ENCODE measurements at places on chromosomes 16 and 17.
A peak's percentile ranks its signal among the peaks of the same experiment; 100 is the strongest.

DNA sequence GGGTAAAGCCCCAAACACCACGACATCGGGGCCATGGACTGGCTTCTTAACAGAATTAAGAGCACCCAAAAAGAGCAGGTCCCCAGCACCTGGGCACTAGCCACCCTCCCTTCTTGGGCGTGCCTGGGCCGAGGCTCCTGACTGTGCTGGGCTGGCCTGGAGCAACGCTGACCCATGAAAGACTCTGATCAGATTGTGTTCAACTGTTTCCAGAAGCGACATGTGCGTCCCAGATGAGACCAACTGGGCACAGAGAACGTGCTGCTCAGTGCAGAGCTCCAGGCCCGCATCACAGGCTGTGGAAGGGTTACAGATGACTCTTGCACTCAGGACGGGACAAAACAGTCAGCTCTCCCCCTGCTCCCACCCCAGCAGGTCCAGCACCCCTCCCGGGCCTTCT, 100.7 kb downstream of the KCNJ12 start:
- no peak for DNase-seq

- no peak for DNase-seq
These were observed 304.7 kb downstream of the ZFHX3 start for GRCh38 chr16:72743011-72743761.

DNA sequence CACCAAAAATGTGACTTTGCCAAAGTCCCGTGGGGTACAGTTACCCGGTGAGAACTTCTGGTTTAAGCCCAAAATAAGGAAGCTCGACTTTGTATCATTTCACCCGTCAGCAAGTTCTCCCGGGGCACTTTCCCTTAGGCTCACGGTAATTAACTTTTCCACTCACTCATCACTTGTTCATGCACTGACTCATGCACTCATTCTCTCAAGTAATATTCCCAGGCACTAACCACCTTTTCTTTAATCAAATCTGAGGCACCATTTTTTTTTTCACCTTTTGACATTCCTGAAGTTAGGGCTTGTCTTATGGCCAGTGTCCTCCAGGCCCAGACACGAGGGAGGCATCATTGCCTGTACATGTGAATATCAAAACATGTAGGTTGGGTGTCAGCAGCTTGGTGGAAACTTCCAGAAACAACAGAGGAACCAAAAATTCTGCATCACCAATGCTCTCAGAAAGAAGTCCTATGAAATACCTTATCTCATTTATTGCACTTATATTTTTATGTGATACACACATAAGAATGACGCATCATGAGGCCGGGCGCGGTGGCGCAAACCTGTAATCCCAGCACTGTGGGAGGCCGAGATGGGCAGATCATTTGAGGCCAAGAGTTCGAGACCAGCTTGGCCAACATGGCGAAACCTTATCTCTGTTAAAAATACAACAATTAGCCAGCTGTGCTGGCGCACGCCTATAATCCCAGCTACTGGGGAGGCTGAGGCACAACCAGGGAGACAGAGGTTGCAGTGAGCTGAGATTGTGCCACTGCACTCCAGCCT, 36.1 kb upstream of the ATP2C2 start:
- no peak for DNase-seq

DNA sequence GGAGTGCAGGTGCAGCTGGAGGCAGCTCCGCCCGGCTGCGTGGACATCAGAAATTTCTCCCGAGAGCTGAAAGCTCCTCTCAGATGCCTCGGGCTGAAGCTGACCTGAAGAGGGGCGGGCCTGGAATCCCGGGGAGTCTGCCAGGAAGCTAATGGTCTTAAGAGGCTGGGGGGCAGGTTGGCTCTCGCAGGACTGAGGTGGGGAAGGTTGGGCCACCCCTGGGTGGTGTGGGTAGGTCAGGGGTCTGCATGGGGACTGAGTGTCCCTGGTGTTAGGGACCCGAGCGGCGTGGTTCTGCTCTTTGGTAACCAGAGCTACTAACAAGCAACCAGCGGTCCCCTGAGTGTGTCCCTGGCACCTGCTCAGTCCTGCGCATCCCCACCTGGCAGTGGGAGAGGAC, 3.5 kb downstream of the CHMP6 start:
- DNase-seq, result no peak

DNA sequence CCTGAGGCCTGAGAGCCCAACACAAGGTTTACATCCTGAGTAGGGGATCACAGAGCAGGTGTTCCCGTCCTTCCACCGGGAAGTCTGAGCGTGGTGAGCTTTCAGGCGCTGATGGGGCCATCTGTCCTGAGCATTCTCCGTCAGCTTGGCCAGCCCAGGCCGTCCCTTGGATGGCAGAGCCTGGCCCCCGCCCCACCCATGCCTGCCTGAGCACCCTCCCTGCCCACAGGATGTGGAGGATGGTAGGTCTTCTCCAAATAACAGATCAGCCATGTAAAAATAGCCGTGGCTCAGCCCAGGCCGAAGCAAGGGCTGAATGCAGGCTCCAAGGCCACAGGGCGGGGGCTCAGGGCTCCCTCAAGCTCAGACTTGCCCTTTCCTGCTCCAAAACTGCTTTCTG, 20.2 kb downstream of the SPNS2 start:
- DNase-seq, result no peak

DNA sequence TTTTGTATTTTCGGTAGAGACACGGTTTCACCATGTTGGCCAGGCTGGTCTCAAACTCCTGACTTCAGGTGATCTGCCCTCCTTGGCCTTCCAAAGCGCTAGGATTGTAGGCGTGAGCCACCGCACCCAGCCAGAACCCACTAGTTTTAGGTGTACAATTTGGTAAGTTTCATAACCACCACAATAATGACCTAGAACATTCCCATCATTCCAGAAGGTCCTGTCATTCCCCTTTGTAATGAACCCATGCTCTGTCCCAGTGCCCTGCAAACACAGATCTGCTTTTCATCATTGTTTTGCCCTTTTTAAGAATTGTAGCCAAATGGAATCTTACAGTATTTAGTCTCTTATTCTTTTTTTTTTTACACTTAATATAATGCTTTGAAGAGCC, 35.6 kb upstream of the IRF8 start:
- DNase-seq, result no peak

DNA sequence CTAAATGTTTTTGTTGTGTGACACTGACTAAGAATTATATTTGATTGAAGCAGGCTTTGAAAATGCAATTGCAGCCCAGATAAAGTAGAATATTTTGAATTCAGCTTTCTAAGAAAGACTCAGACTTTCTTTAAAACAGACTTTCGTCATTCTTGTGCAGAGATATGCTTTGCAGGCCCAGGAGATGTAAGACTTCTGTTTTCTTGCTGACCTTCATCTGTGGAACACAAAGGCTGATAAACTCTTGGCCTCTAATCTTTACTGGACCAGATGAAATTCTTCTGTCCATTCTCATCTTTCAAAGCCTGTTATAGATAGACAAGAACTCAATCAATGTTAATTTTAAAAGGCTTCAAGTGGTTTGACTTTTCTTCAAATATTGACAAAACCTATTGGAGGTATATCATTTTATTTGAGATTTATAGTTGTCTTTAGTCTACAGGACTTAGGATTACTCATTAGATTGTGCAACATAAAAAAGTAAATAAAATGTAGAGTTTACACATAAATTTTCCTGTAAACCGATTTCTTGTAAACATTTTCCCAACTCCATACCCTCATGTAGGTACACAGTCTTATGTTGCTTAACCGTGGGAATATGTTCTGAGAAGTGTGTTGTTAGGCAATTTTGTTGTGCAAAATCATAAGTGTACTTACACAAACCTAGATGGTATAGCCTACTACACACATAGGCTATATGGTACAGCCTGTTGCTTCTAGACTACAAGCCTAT, 94.2 kb downstream of the MAP2K4 start:
- no peak for DNase-seq

- DNase-seq, result no peak
These were observed 13.5 kb upstream of the PLEKHG4 start for GRCh38 chr16:67265834-67266233.

DNA sequence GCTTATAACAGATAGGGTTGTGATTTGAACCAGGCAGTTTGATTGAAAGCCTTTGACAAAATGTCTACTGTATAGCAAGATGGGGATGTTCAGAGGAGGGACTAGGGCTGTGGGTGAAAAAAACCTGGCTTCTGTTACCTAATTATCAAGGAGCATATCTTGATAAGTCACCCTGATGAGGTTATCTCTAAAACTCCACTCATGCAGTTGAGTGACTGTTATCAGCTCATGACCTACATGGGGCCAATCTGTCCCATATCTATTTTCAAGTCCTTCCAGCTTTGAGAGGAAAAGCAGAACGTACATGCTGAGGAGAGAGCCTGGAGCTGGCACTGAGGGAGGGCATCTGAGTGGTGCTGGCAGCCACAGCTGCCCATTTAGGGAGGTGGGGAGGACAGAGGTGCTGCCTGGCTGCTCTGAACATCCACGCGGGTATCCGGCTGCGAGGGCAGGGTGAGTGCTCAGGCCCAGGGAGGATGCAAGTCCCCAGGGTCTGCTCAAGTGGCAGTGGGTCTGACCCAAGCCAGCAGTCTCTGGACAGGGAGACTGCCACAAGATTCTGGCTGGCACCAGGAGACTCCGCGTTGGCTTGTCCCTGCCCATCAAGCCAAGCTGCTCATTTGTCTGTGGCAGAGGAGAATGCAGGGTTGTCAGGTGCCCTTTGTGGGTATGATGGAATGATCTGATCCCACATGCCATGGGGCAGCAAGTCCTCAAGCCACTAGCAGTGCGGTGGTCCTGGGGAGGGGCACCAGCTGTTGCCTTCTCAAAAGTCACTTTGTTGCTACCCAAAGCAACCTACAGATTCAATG, 29.2 kb downstream of the ATPAF2 start:
- no peak for DNase-seq

GRCh38 chr17:4527566-4528125, 27.5 kb downstream of the MYBBP1A start:
- DNase-seq, result no peak

DNA sequence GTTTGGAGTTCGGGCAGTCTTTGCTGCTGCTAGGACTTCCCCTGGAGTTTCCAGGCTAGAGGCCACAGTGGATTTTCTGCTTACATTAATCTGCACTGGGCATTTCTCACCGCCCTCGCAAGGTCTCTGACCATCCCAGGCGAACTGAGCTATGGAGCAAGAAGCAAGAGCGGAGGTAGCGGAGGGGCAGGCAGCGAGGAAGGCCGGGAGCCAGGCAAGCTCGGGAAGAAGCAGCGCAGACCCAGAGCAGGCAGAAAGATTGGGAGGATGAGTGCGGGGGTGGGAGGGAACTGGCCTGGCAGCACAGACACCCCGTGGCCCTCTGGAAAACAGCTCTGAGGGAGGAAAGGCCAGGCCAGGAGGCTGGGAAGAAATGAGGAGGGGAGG, 3.8 kb downstream of the COTL1 start:
- DNase-seq, result no peak

- no peak for DNase-seq
These were observed 24.0 kb downstream of the MYO19 start for GRCh38 chr17:36510636-36511035.

- DNase-seq, result peak; percentile 96
These were observed 8.2 kb downstream of the CAVIN1 start for GRCh38 chr17:42414704-42415409.

GRCh38 chr17:7711051-7711755, 6.2 kb downstream of the EFNB3 start:
- DNase-seq, result no peak

DNA sequence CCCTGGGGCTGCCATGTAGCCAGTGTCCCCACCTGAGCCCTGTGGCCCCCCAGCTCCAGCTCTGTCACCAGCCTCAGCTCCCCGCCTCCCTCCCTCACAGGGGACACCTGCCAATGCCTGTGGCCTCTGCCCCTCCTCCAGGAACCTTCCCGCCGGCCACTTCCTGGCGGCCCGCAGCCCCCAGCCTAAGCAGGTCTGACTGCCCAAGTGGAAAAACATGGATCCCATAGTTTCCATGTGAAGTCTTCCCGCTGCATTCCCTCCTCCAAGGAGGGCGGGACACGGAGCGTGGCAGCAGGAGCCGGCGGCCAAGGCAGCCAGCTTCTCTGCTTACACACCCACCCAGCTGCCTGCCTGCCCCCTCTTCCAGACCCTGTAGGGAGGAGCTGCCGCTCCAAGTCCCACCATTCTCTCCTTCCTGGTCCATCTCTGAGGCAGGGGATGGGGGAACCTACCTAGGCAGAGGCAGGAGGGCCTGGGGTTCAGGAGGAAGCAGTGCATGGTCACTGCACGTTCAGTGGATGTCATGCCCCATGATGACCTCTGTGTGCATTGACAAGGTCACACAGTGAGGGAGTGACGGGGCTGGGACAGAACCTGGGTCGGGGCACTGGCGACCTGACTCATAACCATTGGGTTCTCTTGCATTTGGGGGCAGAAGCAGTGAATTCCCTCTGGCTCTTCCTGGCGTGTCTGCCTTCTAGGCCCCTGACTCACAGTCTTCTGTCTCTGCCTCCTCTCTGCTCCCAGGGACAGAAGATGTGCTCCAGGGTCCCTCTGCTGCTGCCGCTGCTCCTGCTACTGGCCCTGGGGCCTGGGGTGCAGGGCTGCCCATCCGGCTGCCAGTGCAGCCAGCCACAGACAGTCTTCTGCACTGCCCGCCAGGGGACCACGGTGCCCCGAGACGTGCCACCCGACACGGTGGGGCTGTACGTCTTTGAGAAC, 8.7 kb downstream of the VASN start:
- DNase-seq, result no peak

DNA sequence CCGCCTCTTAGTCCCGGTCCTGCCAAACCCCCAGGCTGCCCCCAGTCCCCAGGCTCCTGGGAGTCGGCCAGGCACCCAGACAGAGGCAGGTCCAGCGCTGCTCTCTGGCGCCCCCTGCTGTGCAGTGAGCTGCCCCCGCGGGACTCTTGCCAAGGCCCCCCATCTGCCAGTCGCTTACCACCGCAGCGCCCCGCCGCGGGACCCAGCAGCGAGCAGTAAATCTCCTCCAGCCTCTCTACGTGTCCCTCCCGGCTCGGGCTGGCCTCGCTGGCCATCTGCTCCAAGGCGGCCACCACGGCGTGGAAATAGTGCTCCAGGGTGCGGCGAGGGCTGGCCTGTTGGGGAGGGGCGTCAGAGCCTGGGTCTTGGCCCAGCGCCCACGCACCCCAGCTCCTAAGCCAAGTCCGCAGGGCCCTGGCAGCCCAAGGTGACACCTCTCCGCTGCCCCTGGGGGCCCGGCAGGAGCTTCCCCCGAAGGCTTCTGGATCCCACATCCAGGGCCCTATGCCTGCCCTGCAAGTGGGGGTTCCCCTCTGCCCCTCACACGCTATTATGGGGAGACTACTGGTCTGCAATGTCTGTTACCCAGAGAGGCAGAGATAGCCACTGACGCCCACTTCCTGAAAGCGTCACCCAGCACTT, 33.7 kb upstream of the MFSD6L start:
- DNase-seq, result peak; percentile 35

GRCh38 chr17:80393961-80394360, 21.0 kb upstream of the ENDOV start:
- no peak for DNase-seq

GRCh38 chr17:47280072-47280811, 26.6 kb downstream of the ITGB3 start:
- DNase-seq, result no peak

Measured in KBM-7 (cell line).